Amniotic stem cell (primary cell): ENCODE measurements at places on chromosomes 3 and 15.

DNA sequence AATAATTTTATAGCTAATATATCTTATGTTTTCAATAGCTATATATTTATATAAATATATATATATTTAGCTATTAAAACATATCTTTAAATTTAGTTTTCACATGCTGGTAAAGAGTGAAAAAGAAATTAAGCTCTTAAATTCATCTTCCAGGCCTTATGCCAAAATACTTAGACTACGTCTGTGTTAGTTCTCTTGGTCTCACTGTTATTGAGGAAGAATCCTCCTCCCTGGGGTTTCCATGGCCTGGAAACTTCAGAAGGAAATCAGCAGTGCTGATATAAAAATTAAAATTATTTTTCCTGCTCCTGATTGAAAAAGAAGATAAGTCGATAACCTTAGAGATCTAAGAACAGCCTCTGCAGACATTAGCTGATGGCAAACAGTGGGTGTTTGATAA, 225.1 kb upstream of the LMCD1 start:
- no peak for DNase-seq

GRCh38 chr3:176431038-176431418, 766.3 kb downstream of the TBL1XR1 start:
- no peak for DNase-seq

DNA sequence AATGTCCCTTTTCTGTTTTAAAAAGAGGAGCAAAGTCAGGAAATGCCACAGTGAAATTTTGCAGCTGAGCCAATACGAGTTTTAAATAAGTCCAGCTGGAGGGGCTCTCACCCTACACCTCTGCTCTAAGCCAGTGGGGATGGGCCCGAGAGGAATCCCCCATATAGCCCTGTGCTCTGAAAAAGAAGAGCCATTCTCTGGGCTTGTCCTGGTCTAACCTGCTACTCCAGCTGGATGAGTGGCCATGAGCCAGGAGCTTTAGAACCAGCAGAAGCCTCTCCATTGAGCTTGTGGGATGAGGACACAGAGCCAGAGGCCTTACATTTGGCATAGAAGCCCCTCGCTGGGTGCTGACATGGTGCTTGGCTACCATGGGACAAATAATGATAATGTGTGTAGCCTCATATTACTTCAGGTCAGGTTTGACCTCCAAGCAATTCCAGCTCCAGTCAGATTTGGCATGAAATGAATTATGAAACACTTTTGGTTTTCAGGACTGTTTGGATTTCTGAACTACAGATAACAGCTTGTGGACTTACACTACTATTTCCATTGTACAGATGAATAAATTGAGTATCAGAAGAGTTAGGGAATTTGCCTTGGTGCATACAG, 172.4 kb downstream of the CHST2 start:
- DNase-seq: no peak

DNA sequence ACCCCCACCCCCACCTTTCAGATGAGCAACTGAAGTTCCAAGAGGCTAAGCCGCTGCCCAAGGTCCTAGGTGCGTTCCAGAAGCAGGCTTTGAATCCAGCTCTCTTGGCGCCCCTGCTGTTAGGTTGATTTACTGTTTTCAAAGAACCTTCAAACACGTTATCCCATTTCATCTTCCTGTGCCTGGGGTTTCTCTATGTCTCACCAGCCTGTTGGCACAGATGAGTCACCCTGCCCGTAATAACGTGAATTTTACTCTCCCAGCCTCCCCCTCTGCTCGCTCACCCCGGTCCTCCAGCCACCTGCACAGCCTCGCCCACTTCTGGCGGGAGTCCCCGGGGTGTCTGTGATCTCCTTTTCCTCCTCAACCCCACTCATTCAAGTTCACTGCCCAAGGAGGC, 13.0 kb upstream of the TSEN2 start:
- no peak for DNase-seq

DNA sequence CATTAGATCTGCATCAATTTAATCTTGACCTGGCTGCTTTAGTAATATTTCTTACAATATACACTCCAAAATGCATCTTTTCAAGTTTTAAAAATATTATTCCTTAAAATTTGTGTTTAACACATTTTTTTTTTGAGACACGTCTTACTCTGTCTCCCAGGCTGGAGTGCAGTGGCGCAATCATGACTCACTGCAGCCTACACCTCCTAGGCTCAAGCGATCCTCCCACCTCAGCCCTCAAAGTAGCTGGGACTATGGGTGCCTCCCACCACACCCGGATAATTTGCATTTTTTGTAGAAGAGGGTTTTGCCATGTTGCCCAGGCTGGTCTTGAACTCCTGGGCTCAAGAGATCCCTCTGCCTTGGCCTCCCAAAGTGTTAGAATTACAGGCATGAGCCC, 73.6 kb downstream of the ETV5 start:
- DNase-seq: no peak

DNA sequence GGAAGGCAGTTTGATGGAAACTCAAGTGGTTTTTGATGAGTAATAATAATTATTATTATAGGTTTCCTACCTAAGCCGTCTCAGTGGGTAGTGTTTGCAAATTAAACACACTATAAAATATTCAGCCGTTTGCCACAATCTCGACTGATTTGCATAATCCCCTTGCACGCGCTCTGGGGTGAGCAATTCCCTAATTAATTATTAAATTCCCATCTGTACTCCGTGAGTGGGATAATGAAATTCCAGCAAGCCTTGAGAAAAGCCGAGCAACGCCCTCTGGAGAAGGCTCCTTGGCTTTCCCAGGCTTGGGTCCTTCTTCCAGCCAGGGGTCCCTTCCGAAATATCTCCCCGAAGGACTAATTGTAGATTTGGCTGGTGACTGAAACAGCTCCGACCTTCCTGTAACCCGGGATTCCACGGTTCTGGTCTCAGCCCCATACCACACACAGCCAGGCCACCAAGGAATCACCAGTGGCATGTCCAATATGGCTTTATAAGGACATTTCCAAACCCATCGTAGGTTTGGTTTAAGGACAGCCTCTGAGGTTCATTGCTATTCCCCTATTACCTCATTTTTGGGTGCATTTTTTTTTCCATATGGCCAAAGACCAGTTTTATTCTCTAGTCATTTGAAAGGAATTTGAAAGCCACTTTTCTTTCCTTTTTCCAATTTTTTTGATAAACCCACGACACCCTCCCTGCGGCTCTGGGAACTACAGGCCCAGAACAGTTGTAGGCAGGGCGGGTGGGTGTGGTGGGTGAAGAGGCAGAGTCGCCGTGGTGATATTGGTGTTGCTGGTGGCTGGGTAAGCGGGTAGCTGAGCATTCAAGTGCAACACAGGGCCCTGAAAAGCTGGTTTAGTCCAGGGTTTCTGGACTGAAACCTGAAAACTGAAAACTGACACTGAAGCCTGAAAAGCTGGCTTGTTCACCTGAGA, 33.2 kb upstream of the RGMA start:
- DNase-seq: no peak

DNA sequence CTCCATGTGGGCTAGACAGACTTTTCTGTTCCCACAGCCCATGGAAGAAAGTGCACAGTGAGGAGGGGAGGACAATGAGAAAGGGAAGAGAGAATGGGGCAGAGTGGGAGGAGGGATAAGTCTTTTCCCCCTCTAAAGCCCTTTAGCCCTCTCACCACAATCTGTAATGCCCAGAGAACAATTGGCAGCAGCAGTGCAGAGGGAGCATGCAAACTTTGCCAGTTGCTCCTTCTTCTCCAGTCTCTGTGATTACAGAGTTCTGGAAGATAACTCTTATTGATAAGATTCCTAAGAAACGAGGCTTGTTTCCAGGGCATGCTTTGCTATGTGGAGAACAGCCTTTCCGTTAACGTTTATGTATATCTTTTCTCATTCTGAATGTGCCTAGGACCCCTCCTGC, 50.0 kb upstream of the FMN1 start:
- no peak for DNase-seq

- no peak for DNase-seq
Measured at GRCh38 chr15:69780374-69780773, 317.3 kb downstream of the TLE3 start.

DNA sequence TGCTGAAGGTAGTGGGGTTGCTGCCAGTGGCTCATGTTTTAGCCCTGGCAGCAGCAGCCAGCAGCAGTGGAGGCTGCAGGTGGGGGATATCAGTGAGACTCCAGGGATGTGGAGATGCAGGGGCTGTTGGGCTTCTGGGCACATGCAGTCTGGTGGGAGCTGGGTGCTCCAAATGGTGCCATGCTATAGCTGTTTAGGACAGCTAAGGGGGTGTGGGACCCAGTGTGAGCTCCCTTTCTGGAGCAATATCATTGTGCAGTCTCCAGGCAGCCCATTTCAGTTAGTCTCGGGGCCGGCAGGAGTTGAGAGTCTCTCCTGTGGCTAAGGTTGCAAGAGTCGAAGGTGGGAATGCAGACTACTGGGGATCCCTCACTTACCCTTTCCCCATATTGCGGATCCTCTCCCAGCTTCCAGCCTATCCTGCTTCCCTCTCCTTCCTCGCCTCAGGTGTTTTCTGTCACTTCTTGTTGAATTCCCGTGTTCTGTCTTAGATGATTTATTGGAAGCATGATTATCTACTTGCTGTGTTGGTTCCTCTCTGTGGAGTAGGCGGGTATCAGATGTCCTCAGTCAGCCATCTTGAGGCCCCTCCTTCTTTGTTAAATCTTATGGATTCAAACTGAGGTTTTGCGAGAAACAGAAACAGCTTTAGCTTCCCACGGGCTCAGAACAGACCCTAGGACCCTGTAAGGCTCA, 112.0 kb downstream of the FAM43A start:
- DNase-seq: no peak
